ENCODE measurements at places on chromosomes 3 and 15.

DNA sequence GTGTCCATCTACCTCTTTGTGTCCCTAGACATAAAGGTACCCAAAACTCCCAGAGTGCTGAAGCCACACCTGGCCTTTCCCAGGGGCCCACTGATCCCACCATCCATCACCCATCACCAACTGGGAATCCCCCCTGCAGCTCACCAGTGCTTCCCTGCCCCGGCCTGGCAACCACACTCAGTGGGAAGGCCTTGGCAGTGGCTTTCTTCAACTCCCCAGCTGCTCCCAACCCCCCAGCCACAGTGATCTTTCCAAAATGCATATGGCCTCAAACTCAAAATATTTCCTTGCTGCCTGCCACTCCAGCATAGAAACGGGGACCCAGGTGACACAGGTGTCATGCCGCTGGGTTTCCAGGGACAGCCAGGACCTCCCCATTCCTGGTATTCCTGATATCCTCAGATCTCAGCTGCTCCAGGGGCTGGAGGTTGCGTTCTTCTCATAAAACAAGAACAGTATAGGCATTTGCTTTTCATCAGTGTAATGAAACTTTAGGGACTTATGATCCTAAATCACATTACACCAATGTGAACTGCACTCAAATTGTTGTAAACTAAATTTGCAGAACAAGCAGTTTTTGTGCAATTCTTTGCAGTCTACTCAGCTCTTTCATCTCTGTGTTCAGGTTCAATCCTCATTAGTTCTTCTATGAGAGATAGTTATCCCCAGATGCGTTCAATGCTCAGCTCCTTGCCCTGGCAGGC lies 1.3 kb downstream of the OCA2 start:
- no peak for DNase-seq

- DNase-seq = no peak
These were observed 198.8 kb downstream of the DOCK3 start for GRCh38 chr3:50873376-50874157.

DNA sequence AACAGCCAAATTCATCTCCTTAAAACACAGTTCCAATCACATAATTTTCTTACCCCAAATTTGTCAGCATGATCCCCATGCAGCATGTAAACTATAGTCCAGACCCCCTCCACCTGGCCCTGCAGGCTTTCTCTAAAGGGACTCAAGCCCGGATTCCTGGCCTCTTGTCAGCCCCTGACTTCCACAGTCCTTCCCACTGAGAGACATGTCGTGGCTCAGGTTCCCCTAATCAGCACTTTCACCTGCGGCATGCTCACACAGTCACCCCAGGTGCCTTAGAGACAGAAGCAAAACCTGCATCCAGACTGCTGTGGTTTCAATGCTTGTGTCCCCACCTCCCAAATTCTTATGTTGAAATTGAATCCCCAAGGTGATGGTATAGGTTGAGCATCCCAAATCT lies 372.7 kb upstream of the ATP10A start:
- no peak for DNase-seq

DNA sequence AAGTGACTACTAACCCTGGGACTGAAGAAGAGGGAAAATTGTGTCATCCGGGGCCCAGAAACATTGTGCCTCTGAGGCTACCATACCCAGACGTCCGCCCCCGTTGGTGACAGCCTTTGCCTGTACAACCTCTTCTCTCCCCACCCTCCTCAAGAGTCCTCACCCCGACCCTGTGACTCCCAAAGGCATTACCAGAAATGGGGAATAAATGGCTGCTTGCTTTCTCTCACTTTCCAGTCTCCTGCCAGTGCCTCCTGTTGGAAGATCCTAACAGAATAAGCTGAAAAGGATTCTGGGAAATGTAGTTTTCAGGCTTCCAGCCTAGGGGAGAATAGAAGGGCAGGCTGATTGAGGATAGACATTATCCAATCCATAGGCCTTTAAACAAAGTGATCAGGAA lies 30.8 kb upstream of the SLC25A36 start:
- DNase-seq = no peak

GRCh38 chr15:32091505-32092380 lies 61.4 kb downstream of the CHRNA7 start:
- DNase-seq = no peak

DNA sequence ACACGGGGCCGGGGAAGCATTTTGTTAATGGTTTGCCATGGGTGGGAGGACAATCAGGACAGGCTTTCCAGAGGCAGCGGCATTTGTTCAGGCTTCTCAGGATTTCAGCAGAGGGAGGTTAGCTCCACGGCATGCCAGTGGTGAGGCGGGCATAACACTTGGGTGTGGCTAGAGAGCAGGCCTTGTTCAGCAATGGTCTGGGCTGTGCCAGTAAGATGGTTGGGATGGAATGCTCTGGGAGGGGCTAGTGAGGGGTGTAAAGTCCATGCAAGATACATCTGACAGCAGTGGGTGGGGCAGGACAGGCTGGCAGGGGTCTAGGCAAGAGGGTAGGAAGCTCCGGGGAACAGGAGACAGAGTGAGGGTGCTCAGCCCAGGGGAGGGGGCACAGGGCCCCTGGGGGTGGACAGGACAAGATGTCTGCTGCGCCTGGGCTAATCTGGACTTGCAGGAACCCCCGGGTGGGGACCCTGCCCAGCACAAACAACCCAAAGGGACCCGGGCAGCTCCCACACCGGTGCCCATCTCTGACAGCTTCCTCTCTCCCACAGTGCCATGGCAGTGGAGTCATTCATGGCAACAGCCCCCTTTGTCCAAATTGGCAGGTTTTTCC lies 8.4 kb downstream of the TMEM43 start:
- no peak for DNase-seq

GRCh38 chr3:52532838-52533622 lies 627 bp downstream of the NT5DC2 start:
- DNase-seq = peak; percentile 16

- DNase-seq = no peak
These were observed 34.5 kb upstream of the NR1I2 start for GRCh38 chr3:119747357-119747756.

DNA sequence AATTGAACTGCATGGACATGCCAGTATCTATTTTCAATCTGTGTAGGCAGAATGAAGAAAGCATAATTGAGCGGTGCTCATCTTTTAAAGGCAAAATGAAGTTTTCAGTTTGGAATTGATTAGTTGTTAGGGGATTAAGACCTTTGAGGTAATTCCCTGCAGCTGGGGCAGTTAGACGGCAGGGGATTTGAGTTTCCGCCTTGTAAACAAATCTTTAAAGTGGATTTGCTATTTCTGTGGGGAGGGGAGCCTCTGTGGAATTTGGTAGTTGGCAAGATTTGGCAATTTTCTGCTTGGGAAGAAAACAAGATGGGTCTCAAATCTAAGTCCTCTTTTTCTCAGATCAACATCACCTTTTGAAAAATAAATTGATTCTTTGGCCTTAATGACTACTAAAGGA lies 212.5 kb upstream of the CNTN6 start:
- no peak for DNase-seq

GRCh38 chr3:31377045-31377642 lies 155.6 kb upstream of the STT3B start:
- DNase-seq = peak; percentile 43

- DNase-seq = no peak
These were observed 233.6 kb downstream of the CHL1 start for GRCh38 chr3:430186-430585.

DNA sequence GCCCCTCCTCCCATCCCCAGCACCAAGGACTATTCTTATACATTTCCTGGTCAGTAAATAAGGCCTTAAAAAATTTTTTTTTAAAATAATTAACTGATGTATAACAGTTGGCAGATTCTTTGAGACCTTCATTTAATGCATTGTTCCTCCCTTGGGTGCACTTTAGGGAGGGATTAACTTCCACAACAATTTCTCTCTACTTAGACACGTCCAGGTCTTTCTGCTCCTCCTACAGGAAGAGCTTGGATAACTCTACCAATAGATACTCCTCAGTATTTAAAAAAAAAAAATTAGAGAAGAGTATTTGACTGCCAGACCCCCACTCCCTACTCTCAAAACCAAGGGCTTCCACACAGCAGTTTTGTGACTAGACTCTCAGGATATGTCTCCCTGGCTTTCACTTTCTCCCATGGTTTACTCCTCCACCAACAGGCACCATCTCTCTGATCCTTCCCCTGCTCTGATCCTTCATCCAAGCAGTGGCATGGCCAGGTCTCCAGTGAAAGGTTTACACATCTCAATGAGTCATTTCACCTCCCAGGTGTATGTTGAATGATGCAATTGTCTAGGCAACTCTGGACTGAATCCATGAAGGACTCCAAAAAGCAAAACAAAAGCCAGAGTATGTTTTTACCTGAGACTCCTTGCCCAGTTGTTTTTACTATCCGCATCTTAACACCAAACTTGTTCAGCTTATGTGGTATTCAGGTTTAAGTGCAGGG lies 7.4 kb downstream of the ZIC4 start:
- DNase-seq = no peak
